ENCODE measurements at places on chromosomes 6 and 20. TPM values are rescaled to one million over a fixed set of nuclear protein-coding genes. Genes with fewer than 3 reads are reported as not detected.

GRCh38 chr6:147033267-147033666 lies 170.9 kb upstream of the STXBP5 start:
- no peak for DNase-seq

The COL11A2 gene
- 5.9 TPM for polyA plus RNA-seq

- DNase-seq: no peak
Observed at GRCh38 chr20:11271920-11272594, 598.3 kb upstream of the JAG1 start.

The MCHR2 gene
- not detected for polyA plus RNA-seq

DNA sequence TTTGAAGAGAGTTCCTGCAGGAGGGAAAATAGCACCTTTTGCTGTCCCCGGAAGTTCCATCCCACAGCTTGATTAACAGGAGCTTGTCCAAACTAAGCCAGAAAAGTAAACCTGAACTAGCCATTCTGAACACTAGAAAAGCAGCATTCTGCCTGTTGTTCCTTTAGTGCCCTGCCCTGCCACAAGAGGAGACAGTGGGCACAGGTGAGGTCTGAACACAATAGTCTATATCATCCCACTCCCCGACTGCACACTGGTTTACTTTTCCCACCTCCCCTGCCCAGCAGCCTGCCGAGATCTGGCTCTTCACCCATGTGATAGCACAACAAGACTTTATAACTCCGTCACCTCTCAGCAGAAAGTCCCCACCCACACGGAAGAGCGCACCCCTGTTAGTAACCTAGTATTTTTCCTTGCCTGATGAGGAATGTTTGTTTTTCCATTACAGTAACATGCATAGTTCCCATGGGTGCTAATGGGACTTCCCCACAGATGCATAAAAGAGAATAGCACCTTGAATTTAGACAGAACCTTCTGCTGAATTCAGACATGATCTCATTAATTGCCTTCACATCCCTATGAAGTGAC lies 59.7 kb downstream of the TFAP2A start:
- no peak for DNase-seq

GRCh38 chr6:25454136-25454535 lies 175.0 kb downstream of the CARMIL1 start:
- no peak for DNase-seq

The MATN4 gene
- 0.25 TPM for polyA plus RNA-seq

DNA sequence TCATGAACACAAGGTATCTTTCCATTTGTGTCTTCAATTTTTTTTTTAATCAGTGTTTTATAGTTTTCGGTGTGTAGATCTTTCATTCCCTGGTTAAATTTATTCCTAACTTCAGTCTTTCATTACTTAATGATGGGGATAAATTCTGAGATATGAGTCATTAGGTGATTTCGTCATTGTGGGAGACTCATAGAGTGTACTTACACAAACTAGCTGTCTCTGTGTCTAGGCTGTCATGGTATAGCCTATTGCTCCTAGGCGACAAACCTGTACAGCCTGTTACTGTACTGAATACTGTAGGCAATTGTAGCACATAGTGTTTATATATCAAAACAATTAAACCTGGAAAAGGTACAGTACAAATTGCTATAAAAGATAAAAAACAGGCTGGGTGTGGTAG lies 42.1 kb downstream of the SMAP1 start:
- DNase-seq: no peak

GRCh38 chr6:34347303-34347702 lies 45.2 kb downstream of the NUDT3 start:
- no peak for DNase-seq

DNA sequence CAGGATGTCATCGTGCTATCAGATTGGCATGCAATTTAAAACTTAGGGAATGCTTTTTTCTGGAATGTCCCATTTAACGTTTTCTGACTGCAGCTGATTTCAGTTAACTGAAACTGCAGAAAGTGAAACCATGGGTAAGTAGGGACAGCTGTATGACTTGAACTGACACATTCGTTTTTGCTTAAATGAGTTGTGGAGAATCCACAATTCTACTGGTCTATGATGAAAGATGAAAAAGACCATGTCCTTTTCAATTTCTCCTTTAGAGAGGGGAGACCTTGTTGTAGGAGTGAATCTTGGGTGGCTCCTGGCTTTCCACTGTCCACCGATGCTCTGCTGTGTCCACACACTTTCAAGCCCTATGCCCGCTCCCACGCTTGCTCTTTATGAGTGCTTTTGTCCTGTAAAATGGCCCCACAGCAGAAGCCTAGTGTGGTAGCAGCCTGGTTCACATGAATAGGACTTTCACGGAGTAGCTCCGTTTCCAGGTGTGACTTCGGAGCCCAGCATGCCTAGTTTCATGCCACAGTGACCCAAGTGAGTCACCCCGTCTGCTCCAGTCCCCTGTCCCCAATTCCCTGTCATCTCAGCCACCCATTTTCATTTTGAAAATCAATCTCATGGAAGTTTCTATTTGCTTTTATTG lies 21.9 kb downstream of the DYNLT1 start:
- DNase-seq: no peak

The SIRPB2 gene
- polyA plus RNA-seq: 0.88 TPM

GRCh38 chr20:35319871-35320197 lies 27.6 kb upstream of the FAM83C start:
- no peak for DNase-seq

GRCh38 chr20:62062661-62063314 lies 2.9 kb downstream of the TAF4 start:
- no peak for DNase-seq

The TAF8 gene
- polyA plus RNA-seq: 27.7 TPM

The SNAI1 gene
- polyA plus RNA-seq: 7.2 TPM
